ENCODE measurements at places on chromosomes 4 and X.

DNA sequence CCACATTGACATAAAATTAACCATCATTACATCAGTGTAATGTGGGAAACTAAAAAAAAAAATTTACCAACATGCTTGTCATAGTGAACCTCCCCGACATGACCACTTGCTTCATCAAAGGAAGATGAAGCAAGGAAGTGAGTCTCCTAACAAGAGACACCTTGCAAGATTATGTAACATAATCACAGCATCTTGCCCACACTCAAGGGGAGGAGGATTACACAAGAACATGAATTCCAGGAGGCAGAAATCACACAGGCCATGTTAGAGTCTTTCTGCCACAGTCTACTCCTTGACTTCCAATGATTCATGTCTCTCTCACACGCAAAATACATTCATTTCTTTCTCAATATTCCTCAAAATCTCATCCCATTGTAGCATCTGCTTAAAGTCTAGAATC, 93.3 kb downstream of the AKAP4 start:
- no peak for DNase-seq

GRCh38 chrX:71178908-71179307, 34.3 kb downstream of the NLGN3 start:
- DNase-seq: peak; percentile 43

DNA sequence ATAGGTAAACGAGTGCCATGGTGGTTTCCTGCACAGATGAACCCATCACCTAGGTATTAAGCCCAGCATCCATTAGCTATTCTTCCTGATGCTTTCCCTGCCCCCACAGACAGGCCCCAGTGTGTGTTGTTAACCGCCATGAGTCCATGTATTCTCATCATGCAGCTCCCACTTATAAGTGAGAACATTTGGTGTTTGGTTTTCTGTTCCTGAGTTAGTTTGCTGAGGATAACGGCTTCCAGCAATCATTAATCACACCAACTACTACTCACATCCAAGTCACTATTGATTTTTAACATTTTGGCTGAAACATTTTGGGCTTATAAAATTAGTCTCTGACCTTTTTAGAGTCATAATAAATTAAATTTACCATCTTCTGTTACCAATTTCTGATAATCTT, 205.3 kb downstream of the SPOCK3 start:
- no peak for DNase-seq

GRCh38 chr4:6405397-6405706, 67.1 kb downstream of the PPP2R2C start:
- no peak for DNase-seq

DNA sequence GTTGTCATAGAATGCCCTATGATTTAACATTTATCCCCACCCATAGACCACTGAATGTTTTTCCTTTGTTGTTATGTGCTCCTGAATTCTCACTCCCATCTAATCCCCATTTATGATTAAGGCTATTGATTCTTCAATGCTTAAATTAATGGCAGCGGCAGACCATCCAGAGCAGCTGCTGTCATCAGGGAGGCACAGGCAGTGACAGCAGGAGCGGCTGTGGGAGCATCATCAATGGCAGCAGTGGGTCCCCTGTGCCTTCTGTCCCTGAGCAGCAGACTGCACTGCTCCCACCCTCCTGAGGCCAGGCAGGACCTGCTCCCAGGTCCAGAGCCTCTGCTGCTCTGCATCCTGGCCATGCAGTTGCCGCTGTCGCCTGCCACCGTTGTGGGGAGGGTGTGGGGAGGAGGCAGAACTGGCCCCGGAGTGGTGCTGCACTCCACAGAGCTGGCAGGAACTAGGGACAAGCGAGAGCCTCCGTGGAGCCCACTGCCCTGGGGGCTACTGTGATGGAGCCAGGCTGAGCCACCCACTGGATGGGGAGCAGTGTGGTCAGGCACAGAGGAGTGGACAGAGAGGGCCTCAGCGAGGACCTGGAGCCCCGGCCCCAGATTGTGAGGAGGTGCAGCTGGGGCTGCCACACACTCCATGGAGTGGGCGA, 29.0 kb downstream of the NAA11 start:
- no peak for DNase-seq

GRCh38 chr4:81019006-81019405, 11.5 kb upstream of the BMP3 start:
- no peak for DNase-seq

GRCh38 chr4:22237155-22237751, 278.6 kb downstream of the ADGRA3 start:
- peak; percentile 63 for DNase-seq

All from stimulated activated CD4-positive, alpha-beta T cell treated with anti-CD3 and anti-CD28 coated beads, Interleukin-2, amount 100 ng/mL, for 24 hours (primary cell).